ENCODE measurements at places on chromosomes 4 and X.

- DNase-seq, result no peak
Measured at GRCh38 chr4:90234916-90235547, 107.8 kb downstream of the CCSER1 start.

- DNase-seq, result no peak
Measured at GRCh38 chr4:168598191-168598590, 101.3 kb downstream of the PALLD start.

- DNase-seq, result no peak
Measured at GRCh38 chr4:152010710-152011079, 249.9 kb upstream of the GATB start.

DNA sequence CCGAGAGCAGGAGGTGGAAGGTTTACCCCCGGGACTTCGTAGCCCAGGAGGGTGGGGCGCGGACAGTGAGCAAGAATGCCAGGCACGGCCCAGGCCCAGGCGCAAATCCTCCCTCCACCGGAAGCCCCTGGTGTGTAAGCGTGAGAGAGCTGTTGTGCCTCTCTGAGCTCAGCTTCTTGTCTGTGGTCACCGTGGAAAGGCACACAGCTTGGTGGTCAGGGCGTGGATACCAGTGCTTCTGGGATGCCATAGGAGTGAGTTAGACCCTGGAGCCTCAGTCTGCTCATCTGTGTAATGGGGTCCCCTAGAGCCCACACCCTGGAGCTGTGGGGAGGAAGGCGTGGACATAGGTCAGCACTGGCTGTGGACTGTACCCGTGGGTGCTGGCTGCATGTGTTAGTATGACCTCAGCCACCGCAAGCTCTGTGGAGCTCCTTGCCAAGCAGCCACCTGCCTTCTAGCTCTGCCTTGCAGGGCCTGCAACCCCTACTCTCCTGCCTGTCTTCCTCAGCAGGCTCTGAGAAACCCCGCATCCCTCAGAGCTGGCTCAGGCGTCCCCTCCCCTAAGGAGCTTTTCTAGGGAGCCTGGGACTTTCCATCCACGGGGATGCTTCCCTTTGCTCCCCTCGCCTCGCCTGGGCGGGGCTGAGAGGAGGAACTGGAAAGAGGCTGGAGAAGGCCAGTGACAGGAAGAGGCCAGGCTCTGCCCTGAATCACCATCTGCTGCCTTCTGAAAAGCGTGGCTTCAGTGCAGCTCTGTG, 28.0 kb upstream of the AFAP1 start:
- DNase-seq, result no peak

- no peak for DNase-seq
Measured at GRCh38 chrX:15216280-15216679, 53.6 kb downstream of the ASB9 start.

DNA sequence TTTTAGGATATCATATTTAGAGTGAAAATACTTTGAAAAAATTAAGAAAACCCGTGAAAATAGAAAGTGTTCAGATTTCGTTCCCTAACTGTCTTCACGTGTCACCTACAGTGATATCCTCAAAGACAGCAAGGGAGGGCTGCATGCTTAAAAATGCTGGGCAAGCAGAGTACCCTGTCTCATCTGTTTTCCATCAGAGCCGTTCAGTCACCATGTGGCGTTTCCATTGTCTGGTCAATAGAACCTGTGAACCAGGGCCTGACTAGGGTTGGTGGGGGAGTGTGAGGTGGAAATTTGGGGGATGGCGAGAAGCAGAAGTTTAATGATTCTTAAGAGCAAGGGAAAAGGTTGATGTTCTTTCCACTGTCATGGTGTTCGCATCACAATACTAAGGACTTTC, 173.9 kb downstream of the BMPR1B start:
- no peak for DNase-seq

DNA sequence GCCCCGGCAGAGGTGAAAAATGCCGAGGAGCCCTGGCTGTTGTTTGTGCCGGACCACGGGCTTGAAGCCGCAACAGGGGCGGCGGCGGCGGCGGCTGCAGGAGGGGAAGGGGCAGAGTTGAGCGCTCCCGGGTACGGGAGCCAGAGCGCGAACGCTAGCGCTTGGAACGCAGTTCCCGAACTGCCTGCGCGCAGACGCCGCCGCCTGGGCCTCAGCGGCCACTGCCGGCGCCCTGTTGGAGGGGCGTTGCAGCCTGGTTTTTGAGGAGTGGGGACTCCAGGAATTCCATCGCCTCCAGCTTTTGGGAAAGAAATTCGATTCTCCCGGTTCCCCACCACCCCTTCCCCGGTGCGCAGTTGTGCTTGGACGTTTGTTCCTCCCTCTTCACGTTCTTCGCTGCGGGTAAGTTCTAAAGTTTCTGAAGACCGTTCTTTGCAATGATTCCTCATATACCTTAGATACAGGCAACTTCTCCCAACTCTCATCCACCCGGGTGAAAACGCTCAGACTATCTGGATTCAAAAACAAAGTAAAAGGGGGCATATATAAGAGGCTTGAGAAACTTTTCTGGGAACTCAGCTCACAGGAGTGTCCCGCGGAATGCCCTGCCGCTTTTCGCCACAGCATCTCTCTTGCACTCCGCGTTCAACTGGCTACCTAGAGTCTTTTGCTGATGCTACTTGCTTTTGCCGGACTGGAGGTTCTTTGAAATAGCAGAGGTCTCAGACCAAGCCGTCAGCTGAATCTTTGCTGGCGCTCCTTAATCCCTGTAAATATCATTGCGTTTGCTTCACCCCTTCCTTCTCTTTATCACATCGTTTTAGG, 1.0 kb downstream of the FAT4 start:
- no peak for DNase-seq

GRCh38 chr4:186651624-186652023, 72.0 kb downstream of the FAT1 start:
- no peak for DNase-seq

DNA sequence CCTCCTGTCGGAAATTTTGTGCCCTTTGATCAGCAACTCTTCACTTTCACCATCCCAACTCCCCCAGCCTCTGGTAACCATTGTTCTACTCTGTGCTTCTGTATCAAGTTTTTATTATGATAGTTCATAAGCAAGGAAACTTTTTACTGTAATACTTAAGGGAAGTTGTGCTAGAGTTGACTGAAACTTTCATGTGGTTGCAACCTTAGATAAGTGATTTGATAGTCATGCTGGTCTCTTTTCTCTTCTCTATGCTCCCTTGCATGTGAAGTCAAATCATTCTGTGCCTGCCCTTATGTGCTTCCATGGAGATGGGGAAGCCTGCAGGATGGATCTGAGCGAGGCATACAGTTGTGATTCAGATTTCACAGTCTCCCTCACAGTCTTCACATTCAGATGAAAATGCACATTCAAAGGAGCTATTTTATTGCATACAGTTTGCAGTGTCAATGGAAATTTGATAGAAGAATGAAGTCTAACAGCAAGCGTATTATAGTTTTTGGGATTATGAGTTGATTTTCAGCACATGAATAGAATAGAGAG, 1428.3 kb upstream of the TENM3 start:
- no peak for DNase-seq

DNA sequence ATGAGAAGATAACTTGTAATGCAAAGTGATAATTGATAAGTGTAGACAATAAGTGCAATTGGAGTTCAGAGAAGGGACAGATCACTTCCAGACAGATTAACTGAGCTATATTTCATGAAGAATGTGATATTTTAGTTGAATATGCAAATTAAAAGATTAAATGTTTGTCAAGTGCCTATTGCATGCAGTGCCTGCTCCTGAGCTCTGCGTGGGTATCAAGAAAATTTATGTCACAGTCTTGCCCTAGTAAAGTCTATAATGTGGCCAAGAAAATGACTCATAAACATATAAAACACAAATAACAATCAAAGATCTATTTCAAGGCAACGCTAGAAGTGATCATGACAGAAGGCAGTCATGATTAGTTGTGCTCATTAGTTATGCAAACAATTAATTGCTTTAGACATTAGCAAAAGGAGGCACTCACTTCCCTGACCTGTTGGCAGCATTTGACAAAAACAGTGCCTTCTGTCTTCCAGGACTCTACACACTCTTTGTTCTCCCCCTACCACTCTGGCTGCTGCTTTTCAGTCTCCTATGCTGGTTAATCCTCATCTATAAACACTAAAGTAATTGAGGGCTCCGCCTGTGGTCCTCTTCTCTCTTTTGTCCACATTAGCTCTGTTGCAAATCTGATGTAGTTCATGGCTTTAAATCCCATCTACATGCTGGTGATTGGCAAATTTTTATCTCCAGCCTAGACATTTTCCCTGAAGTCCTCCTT, 47.7 kb downstream of the ARHGEF38 start:
- DNase-seq, result no peak

DNA sequence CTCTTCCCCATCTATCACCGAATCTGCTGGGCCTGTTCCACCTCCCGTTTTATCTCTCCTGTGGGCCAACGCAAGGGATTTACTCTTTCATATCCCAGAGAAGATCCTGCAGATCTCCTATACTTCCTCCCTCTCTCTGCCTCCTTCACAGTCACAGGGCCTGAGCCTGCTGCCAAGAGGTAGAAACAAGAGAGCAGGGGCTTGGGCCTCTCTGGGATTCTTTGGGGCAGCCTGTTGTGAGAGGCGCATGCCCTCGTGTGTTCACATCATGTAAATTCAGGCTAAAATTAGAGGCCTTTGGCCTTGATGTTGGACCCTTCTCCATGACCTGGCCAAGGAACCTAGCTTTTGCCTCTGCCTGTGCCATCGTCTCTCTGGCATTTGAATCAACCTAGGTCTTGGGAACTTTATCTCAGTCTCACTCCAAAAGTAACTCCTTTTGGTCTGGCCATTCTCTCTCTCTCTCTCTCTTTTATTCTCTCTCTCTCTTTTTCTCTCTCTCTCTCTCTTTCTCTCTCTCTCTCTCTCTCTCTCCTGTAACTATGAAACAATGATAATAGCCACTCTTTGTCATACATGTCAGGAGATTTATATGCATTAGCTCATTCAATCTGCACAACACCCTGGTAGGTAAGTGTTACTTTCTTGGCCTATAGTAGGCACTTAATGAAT, 20.0 kb upstream of the EFNB1 start:
- no peak for DNase-seq

DNA sequence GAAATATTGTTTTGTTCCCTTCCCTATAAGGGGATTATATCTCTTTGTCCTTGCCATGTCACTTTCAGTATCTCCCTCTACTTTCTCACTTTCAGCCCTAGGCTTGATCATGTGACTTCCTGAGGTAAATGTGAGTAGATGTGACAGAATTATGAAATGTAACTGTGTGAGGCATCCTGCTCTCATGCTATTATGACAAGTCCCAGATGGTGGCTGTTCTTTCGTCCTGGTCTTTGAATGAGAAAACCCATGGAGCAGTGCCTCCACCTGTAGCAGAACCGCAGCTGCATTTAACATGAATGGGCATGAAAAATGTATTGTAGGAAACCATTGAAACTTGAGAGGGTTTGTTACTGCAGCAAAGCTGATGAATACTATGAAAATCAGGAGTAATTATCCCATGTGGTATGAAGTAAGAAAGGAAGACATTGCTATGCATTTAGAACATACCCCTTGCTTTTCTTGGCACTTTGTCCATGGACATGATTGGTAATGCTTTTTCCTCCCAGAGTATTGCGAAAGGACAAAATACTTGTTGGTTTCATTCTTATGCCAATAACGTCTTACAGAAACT, 202.2 kb upstream of the GPRIN3 start:
- DNase-seq, result no peak

DNA sequence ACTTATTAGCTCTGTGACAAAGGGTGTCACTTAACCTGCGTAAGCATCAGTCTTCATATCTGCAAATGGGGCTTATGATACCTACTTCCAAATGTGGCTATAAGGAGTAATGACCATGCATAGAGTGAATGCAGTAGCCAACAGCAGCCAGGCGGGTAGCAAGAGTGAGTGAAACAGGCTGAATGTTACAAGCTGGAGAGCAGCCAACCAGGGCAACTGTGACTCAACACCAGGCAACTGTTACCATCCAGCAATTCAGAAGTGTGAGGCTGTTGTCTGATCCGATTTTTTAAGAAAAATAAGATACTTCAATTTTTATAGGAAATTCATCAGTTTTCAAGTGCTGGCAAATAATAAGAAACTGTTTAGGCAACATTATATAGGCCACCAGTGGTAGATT, 270.2 kb upstream of the TAPT1 start:
- DNase-seq, result no peak

DNA sequence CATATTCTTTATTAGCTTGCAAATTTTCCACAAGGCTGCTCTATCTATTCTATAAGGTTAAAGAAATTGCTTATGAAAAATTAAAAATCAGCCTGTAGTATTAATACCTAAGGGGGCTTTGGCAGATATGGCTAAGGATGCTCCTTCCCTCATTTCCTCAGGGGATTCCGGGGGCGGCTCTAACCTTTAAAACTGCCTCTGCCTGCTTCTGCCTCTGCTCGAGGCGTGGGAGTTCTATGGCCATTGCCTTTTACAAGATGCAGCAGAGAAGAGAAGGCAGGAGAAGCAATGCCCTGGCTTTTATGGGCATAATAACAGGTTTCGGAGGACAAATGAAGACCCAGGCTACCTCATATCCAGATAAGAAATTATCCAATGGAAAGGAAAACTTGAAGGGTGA, 8.6 kb upstream of the CDKN2AIP start:
- no peak for DNase-seq

DNA sequence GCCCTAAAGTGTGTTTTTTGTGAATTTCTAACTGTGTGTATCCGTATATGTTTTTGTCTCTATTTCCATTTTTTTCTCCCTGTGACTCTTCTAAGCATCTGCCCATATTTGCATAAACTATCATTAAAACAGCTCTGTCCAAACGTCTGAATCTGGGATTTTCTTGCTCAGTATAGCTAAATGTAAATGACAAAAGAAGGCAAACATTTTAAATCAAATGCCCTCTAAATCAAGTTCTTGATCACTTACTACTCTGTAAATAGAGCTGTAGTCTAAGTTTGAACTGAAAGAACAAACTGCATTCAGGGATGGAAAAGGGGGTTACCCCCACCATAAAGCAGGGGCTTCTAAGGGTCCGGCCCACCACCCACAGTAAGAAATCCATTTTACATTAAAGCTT, 432.0 kb upstream of the FAM241A start:
- DNase-seq, result no peak

- no peak for DNase-seq
Measured at GRCh38 chr4:10006601-10007435, 14.5 kb downstream of the SLC2A9 start.

DNA sequence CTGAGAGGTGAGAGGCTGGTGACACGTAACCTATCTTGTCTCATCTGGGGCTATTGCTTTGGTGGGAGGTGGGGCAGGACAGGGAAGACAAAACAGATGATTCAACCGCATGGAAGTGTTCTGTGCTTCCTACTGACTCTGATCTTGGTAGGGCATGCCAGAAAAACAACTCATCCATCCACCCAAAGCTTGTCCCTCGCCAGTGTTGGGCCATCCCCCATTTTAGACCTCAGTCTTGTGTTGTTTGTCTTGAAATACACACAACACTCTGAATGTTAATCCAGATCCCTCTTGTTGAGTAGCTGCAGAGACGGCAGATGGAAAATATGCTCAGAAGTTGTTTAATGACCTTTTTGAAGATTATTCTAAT, 377 bp downstream of the CHRNA9 start:
- DNase-seq, result no peak

DNA sequence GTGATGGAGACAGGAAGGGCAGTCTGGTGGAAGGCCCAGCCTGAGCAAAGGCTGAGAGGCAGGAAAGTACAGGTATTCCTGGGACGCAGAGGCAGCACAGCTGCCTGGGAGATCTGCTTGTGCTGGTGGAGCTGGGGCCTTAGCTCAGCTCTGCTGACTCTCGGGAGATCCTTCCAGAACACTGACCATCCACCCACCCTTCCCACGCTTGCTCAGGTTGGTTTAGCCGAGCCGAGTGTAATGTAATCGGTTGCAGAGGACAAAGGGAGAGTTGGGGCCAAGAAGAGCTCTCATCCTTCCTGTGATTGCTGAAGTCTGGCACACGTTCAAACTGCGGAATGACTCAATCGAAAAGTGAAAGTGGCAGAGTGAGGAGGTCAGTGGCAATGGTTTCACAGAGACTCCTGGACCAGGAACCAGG, 43.1 kb upstream of the GPR78 start:
- no peak for DNase-seq

GRCh38 chr4:6549445-6549844, 25.5 kb upstream of the MAN2B2 start:
- no peak for DNase-seq

Measured in activated T-helper 1 cell treated with anti-CD3 and anti-CD28 coated beads, Interleukin-2, amount 50 U/mL, for 16 hours (primary cell).